KBM-7 (cell line): ENCODE measurements at places on chromosomes 1 and 21.
A peak's percentile ranks its signal among the peaks of the same experiment; 100 is the strongest.

DNA sequence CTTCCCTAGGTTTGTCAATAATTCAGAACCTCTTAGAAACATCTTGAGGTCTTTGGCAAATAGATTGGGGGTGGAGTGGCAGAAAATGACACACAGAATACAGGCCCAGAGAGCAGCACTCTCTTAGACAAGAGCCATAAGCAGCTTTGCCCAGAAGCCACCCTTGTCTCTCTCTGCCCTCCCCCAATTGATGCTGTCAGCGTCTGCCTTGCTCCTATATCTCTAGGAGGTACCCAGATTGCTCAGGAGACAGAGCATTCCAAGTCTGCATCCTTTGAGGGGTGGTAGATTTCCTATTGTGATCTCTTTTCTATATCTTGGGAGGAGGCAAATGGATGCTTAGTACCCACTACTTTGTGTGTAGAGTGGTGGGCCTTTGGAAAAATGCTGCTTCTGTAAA is 1.8 kb downstream of the RGL1 start:
- no peak for DNase-seq

- DNase-seq: no peak
Observed at GRCh38 chr1:71045463-71046028, 2.1 kb downstream of the PTGER3 start.

- DNase-seq: peak; percentile 24
Observed at GRCh38 chr21:16353764-16354163, 624.0 kb downstream of the USP25 start.

- peak; percentile 49 for DNase-seq
Observed at GRCh38 chr1:23118957-23119792, 49.5 kb downstream of the LUZP1 start.

DNA sequence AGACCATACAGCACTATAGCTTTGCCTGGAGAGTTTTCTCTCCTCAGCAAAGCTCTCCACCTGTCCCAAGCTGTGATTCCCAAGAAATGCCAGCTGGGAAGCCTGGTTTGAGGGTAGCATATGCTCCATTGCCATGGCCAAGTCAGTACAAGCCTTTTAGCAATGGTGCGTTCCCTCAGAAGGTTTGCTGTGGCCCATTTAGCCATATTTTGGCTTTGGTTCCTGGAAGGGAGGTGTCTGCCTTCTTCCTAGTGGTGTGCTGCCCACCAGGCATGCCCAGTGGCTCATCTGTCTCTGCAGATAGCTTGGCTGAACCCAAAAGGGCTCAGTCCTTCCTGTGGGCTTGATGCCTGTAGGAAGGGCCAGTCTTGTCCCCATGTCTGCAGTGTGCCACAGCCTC is 32.4 kb downstream of the GALNT2 start:
- no peak for DNase-seq

GRCh38 chr1:30822966-30823581 is 65.5 kb upstream of the LAPTM5 start:
- DNase-seq: peak; percentile 18

DNA sequence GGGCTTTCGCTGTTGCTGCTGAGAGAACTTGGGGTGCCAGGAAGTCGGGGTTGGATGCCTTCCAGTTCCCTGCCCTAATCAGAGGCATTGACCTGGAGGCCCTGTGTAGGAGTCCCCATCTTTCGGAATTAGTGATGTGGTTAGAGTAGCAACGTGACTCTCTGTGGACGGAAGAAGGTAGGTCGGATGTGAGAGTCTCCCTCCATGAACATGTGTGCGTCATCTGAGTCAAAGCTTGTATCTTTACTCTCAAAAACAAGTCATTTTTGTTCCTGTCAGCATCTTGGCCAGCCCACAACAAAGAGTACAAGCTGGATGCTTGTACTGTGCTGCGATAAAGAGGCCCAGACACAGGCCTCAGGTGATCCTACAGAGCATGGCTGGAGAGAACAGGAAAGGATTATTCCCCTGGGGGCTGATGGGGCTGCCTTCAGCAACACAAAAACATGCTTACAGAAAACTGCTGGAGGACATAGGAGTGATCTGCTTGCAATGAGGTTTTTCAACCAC is 31.0 kb upstream of the IL10 start:
- no peak for DNase-seq

- DNase-seq: no peak
Observed at GRCh38 chr1:9087411-9088125, 18.1 kb upstream of the SLC2A5 start.

DNA sequence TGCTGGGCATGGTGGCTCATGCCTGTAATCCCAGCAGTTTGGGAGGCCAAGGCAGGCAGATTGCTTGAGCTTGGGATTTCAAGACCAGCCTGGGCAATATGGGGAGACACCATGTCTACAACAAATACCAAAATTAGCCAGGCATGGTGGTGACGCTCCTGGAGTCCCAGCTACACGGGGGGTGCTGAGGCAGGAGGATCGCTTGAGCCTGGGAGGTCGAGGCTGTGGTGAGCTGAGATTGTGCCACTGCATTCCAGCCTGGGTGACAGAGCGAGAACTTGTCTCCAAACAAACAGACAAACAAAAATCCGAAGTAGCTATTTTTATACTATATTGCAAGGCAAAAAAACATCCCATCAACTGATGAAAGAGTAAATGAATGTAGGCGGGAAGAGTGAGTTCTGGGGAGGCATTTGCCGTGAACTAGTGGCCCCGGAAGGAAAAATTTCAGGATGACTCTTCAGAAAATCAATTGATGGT is 40.6 kb downstream of the NCMAP start:
- no peak for DNase-seq

GRCh38 chr1:223454959-223455358 is 61.7 kb downstream of the CCDC185 start:
- DNase-seq: no peak
